ENCODE measurements at places on chromosomes 2 and 18. TPM values are rescaled to one million over a fixed set of nuclear protein-coding genes. Genes with fewer than 3 reads are reported as not detected.

The GRP gene
- 3.4 TPM for polyA plus RNA-seq

- no peak overlapping the region for H3K27ac ChIP-seq
- DNase-seq, result peak; percentile 8
- no peaks in the 10 kb centered on the region for H3K27me3 ChIP-seq
- no peaks in the 10 kb centered on the region for H3K4me1 ChIP-seq
- H3K4me3 ChIP-seq, result no peak overlapping the region
Observed at GRCh38 chr2:33240178-33240577, 236.3 kb upstream of the RASGRP3 start.

DNA sequence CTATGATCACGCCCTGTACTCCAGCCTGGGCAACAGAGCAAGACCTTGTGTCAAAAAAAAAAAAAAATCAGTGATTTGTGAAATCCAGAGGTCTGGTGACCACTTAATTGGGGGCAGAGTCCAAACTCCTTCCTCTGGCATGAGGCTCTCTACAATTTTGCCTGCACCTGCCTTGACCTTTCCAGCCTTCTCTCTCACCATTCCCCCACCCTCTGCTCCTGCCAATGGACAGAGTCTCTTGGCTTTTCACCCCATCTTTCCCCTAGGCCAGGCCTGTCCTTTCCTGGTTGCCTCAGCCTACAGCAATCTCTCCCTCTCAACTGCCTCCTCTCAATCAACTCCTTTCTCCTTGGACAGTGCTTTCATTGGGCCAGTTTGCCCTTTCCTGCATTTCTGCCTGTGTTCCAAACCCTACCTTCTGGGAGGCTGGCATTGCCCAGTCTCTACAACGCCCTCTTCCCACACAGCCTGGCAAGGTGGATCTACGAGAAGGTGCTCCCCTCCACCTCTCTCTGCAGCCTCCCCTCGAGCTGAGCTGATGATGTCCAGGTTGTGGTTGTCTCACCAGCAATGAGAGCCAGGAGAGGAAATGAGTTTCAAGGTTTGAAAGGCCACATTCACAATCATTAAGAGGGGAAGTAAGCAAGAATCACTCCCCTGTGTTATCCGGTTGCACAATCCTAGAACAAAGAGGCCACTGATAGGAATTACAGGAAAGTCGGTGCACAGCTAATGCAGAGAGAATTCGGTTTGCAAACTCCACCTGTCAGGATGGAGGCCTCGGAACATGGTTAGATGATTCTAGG, 39.5 kb upstream of the NPAS2 start:
- no peaks in the 10 kb centered on the region for H3K27me3 ChIP-seq
- H3K4me3 ChIP-seq, result no peak overlapping the region
- H3K36me3 ChIP-seq, result no peaks in the 10 kb centered on the region
- H3K4me1 ChIP-seq, result peaks cover 50% of the 10 kb centered on the region

The GRHL1 gene
- polyA plus RNA-seq, result 3.0 TPM

DNA sequence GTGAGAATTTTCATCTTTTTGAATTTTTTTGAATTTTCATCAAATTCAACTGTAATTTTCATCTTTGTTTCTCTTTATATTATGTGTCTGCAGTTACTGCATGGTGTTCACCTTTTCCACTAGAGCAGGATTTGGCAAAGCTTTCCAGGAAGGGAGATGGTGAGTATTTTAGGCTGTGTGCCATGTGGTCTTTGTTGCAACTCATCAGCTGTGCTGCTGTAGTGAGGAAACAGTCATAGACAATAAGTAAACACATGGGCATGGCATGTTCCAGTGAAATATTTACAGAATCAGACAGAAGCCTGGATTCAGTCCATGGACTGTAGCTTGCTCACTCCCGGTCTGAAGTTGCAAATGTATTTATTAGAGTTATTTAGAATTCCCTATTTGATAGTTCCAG, 120.4 kb downstream of the DCDC2C start:
- H3K36me3 ChIP-seq, result no peaks in the 10 kb centered on the region
- no peaks in the 10 kb centered on the region for H3K4me1 ChIP-seq
- H3K27me3 ChIP-seq, result no peaks in the 10 kb centered on the region
- H3K27ac ChIP-seq, result no peak overlapping the region
- no peak overlapping the region for H3K4me3 ChIP-seq

GRCh38 chr2:236008006-236008405, 160.2 kb downstream of the GBX2 start:
- H3K4me1 ChIP-seq, result no peaks in the 10 kb centered on the region
- H3K27ac ChIP-seq, result no peak overlapping the region
- no peaks in the 10 kb centered on the region for H3K36me3 ChIP-seq
- H3K4me3 ChIP-seq, result no peak overlapping the region
- no peaks in the 10 kb centered on the region for H3K27me3 ChIP-seq

DNA sequence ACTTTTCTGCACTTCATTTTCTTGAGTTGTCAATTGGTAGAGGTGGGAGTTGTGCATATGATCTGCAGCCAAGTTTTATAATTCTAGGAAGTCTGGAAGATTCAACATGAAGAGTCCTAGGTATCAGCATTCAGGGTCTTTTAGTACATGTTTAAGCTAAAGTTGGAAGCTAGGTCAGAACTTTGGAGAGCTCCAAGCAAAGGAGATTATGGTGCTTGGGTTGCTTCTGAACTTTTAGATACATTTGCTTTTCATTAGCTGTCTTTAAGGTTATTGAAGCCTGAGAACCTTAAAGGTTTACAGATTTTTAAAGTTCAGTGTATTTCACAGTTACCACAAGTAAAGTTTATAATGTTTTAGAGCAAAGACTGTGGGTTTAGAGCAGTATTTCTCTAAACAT, 85.5 kb downstream of the EPC2 start:
- no peak for DNase-seq
- no peak overlapping the region for H3K27ac ChIP-seq
- no peaks in the 10 kb centered on the region for H3K27me3 ChIP-seq
- H3K36me3 ChIP-seq, result no peaks in the 10 kb centered on the region
- H3K4me3 ChIP-seq, result no peak overlapping the region

DNA sequence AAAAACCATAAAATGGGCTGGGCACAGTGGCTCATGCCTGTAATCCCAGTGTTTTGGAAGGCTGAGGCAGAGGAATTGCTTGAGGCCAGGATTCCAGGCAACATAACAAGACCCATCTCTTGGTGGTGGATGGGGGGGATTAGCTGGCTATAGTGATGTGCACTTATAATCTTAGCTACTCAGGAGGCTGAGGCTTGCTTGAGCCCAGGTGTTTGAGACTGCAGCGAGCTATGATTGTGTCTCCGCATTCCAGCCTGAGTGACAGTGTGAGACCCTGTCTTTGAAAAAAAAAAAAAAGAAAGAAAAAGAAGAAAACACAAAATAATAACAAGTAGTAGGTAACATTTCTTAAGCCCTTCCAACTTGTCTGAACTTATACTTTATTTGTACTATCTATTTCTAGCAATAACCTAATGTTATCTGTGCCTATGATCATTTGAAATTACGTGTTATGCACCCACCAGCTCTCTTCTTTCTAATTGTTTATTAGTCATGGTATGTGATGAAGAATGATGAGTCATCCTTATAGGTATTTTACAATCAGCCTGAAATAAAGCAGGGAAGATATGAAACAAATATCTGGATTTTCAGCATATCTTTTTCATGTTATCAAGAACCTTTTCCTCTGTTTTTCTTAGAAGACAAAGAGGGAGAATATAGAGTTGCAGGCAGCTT, 129.3 kb upstream of the UNC80 start:
- no peak overlapping the region for H3K27ac ChIP-seq
- no peaks in the 10 kb centered on the region for H3K4me1 ChIP-seq
- no peak overlapping the region for H3K4me3 ChIP-seq
- DNase-seq, result no peak

DNA sequence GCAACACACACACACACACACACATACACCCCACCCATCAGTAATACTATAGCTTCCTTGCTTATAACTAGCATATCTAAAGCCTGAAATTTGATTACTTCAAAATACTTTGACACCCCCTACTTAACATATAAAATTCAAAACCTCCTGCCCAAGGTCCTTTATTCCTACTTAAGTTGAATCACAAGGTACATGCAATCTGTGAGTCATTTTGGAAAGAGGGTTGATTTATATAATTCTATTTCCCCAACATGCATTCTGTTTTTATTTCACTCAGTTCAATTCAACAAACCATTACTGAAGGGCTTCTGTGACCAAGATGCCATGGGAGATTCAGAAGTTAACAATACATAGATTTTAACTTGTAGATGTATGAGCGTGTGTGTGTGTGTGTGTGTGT, 420.7 kb downstream of the METTL4 start:
- H3K4me1 ChIP-seq, result no peaks in the 10 kb centered on the region
- no peak overlapping the region for H3K4me3 ChIP-seq
- H3K27ac ChIP-seq, result no peak overlapping the region
- H3K27me3 ChIP-seq, result no peaks in the 10 kb centered on the region
- no peaks in the 10 kb centered on the region for H3K36me3 ChIP-seq

- no peak overlapping the region for H3K4me3 ChIP-seq
- no peak for DNase-seq
Observed at GRCh38 chr2:157173740-157174184, 83.7 kb upstream of the GALNT5 start.

GRCh38 chr18:5414546-5414945, 119.0 kb upstream of the ZBTB14 start:
- DNase-seq, result no peak
- peaks cover 15% of the 10 kb centered on the region for H3K36me3 ChIP-seq
- no peak overlapping the region for H3K4me3 ChIP-seq
- H3K27me3 ChIP-seq, result no peaks in the 10 kb centered on the region
- H3K4me1 ChIP-seq, result no peaks in the 10 kb centered on the region

GRCh38 chr2:52717836-52718235, 1049.8 kb upstream of the CHAC2 start:
- no peak overlapping the region for H3K27ac ChIP-seq
- no peaks in the 10 kb centered on the region for H3K4me1 ChIP-seq
- H3K4me3 ChIP-seq, result no peak overlapping the region
- DNase-seq, result no peak

GRCh38 chr18:58661423-58661822, 9.8 kb upstream of the MALT1 start:
- H3K36me3 ChIP-seq, result no peaks in the 10 kb centered on the region
- H3K27me3 ChIP-seq, result no peaks in the 10 kb centered on the region
- DNase-seq, result no peak
- no peaks in the 10 kb centered on the region for H3K4me1 ChIP-seq

DNA sequence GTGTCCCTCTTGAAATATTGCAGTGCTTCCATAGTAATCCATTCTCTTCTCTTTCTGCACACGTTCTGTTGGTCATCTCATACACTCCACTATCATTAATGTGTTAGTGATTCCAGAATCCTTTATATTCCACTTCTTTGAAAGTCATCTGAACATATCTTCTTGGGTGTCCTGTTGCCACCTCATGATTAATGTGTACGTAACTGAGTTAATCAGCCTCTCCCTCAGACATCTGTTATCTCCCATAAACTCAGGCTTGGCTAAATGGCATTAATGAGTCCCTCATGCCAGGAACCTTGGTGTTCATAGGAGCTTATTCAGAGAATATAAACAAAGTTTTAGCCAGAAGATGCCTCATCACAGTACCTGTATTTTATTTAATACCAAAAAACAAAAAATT, 126.4 kb downstream of the NCOA1 start:
- peaks cover 6% of the 10 kb centered on the region for H3K36me3 ChIP-seq
- H3K4me3 ChIP-seq, result no peak overlapping the region
- no peaks in the 10 kb centered on the region for H3K4me1 ChIP-seq
- DNase-seq, result no peak
- no peaks in the 10 kb centered on the region for H3K27me3 ChIP-seq
- H3K27ac ChIP-seq, result no peak overlapping the region

DNA sequence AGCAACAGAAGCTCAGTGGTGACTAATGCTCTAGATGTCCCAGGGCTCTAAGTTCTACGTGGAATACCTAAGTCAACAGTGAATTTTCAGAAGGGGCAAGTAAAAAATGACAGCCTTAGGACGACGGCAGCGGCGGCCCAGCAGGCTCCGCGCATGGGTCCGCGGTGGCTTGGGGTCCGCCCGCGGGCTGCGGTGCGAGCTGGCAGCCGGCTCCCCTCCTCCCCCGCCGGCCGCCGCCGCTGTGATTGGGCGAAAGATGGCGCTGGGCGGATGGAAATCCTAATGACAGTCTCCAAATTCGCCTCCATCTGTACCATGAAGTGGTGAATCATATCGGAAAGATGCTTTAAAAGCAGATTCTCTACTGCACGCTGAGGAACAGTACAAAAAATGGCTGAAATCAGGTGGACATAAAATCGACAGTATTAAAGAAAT, 74.7 kb downstream of the HNRNPLL start:
- H3K27me3 ChIP-seq, result peaks cover 3% of the 10 kb centered on the region
- H3K36me3 ChIP-seq, result no peaks in the 10 kb centered on the region
- H3K4me1 ChIP-seq, result peaks cover 2% of the 10 kb centered on the region
- no peak overlapping the region for H3K27ac ChIP-seq
- peak overlapping the region; percentile 16 for H3K4me3 ChIP-seq

The AQP12B gene
- polyA plus RNA-seq, result 10.6 TPM

GRCh38 chr2:1584691-1585485, 159.4 kb downstream of the PXDN start:
- no peaks in the 10 kb centered on the region for H3K4me1 ChIP-seq
- H3K4me3 ChIP-seq, result no peak overlapping the region
- no peak for DNase-seq
- H3K27ac ChIP-seq, result no peak overlapping the region

DNA sequence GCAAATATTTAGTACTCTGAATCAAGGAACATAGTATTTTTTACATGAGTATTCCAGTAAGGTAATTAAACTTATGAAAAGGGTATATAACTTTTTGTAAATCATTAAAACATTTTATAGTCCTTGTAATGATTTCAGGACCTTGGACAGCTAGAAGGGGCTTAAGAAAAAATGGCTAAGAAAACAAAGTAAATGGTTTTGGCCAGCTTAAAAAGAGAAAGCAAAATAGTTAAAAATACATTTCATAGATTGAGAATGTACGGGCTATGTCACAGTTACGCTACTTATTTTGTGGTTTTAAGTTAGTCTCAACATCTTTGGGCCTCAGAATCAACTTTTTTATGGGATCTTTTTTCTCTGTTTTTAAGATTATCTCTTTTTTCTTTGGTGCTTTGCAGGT, 26.7 kb downstream of the POLI start:
- H3K36me3 ChIP-seq, result peaks cover 12% of the 10 kb centered on the region
- no peak overlapping the region for H3K27ac ChIP-seq
- no peaks in the 10 kb centered on the region for H3K27me3 ChIP-seq
- no peak overlapping the region for H3K4me3 ChIP-seq
- no peak for DNase-seq

- peaks cover 30% of the 10 kb centered on the region for H3K4me1 ChIP-seq
- no peak overlapping the region for H3K4me3 ChIP-seq
- H3K36me3 ChIP-seq, result no peaks in the 10 kb centered on the region
- DNase-seq, result peak; percentile 35
- H3K27me3 ChIP-seq, result no peaks in the 10 kb centered on the region
- H3K27ac ChIP-seq, result peak overlapping the region; percentile 85
Observed at GRCh38 chr2:229089776-229090175, 181.3 kb downstream of the PID1 start.

GRCh38 chr2:225938991-225939390, 539.5 kb downstream of the NYAP2 start:
- H3K27ac ChIP-seq, result no peak overlapping the region
- no peaks in the 10 kb centered on the region for H3K36me3 ChIP-seq
- no peaks in the 10 kb centered on the region for H3K27me3 ChIP-seq
- no peak for DNase-seq
- no peak overlapping the region for H3K4me3 ChIP-seq

DNA sequence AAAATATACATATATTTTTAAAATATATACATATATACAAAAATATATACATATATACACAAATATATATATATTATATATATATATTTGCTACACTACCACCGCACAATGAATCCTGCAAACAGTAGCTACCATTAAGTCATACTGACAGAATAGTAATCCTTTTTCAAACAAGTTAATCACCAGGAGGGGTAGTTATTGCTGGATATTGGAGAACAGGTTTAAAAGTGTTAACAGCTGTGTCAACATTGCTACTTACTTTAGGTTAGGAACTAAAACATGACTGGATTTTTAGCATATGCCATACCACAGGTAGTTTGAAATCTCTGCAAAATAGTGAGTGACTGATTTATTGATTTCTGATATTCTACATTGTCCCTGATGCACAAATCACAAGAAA, 529.1 kb upstream of the CDH7 start:
- no peaks in the 10 kb centered on the region for H3K27me3 ChIP-seq
- no peaks in the 10 kb centered on the region for H3K4me1 ChIP-seq
- no peak for DNase-seq
- no peak overlapping the region for H3K27ac ChIP-seq

Data from large intestine (tissue), 12 donors.